Activated CD4-positive, CD25-positive, alpha-beta regulatory T cell treated with anti-CD3 and anti-CD28 coated beads, Interleukin-2, amount 50 U/mL, for 24 hours (primary cell): ENCODE measurements at places on chromosomes 4 and X.

DNA sequence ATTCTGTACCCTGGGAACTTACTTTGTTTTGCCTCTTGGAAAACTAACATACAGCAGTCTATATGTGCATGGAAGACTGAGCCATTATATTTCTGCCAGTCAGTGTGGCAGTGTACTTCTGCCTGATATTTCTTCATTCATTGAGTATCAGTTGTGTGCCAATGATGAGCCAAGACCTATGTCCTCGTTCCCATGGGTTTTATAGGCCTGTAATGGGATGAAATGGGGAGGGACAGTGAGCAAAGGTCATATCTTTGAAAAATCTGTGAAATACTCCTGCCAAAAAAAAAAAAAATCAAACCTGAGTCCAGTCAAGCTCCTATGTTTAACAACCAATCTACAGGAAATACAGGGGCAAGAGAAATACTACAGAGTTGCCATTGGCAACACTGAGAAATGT, 9.1 kb downstream of the NSD2 start:
- no peak for ATAC-seq

- ATAC-seq: no peak
Observed at GRCh38 chr4:85672116-85672515, 197.2 kb downstream of the ARHGAP24 start.

GRCh38 chrX:114635986-114636385, 52.1 kb downstream of the HTR2C start:
- no peak for ATAC-seq

- no peak for ATAC-seq
Observed at GRCh38 chr4:122764821-122765215, 32.3 kb downstream of the BBS12 start.

DNA sequence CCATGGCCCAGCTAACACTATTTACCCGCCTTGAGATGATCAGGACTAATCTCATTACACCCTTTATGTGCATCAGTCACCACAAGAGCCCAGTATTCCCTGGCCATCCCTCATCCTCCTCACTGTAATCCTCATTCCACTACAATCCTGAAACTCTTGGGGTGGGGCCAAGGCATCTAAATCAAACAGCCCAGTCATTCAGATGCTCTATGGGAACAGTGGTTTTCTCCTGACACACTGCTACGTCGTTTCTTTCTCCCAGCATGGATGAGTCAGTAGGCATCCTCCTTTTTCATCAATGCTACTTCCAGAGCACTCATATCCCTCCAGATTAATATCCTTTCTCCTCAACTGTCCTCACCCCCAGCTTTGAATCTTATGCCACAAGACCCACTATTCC, 5.6 kb downstream of the SDAD1 start:
- no peak for ATAC-seq

GRCh38 chr4:121693886-121694285, 2.9 kb downstream of the ANXA5 start:
- no peak for ATAC-seq

GRCh38 chrX:110359273-110359672, 625 bp downstream of the RTL9 start:
- no peak for ATAC-seq

DNA sequence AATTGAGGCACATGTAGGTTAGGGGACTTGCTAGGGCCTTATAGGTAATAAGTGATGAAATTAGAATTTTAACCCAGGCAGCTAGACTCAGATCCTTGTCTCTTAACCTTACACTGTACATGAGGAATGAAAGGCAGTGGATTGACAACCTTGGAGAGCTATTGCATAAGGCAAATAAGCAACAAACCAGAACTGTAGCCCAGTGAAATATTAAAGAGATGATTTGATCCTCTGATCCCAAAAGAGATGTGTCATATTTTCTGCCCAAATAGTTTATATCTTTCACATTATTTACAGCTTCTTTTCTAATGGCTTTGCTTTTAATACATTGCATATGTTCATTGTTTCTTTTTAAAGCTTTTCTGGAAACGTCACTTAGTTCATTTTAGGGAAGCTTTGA, 252.6 kb downstream of the ANK2 start:
- ATAC-seq: no peak

GRCh38 chrX:123311486-123311885, 127.4 kb downstream of the GRIA3 start:
- no peak for ATAC-seq

DNA sequence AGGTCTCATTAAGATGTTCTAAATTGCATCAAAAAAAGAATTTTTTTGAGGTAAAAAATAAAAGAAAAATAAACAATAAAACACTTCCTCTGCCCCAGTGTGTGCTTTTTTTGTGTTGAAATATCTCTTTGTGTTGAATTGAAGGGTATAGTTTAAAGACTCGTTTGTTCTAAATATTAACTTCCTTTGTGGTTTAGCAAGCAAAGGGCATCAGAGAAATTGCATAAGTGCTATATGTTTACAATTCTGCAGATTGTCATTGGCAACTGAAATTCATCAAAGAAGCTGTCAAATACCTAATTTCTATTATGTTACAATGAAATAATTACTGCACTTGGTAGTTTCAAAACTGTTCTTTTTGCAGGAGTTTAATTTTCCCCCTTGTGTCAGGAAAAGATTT, 260.5 kb downstream of the DKK2 start:
- ATAC-seq: no peak

DNA sequence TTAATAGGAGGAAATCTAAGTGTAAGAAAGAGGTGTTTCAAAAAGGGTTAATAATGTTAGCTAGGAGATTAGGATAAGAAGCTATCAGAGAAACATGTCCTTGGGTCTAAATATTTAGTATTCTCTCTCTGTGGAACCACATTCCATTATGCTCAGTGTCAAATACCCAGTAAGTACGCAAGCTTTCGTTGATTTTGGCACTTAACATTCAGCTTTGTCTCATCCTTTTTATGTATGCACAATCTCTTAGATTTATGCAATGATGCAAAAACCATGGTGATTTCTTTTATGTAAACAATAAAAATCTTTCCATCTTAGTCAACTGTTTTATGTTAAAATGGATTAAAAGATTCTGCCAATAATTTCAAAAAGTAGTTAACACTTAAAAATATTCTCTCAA, 129.2 kb downstream of the KLHL13 start:
- ATAC-seq: no peak

GRCh38 chrX:124747295-124747694, 400.9 kb downstream of the SH2D1A start:
- no peak for ATAC-seq

GRCh38 chr4:122548886-122549630, 71.8 kb downstream of the IL21 start:
- no peak for ATAC-seq

GRCh38 chrX:53287493-53288138, 6.2 kb upstream of the IQSEC2 start:
- no peak for ATAC-seq

GRCh38 chr4:76212851-76213414, 691 bp downstream of the SCARB2 start:
- ATAC-seq: peak; percentile 9

GRCh38 chr4:124203613-124204238, 508.8 kb downstream of the ANKRD50 start:
- no peak for ATAC-seq

DNA sequence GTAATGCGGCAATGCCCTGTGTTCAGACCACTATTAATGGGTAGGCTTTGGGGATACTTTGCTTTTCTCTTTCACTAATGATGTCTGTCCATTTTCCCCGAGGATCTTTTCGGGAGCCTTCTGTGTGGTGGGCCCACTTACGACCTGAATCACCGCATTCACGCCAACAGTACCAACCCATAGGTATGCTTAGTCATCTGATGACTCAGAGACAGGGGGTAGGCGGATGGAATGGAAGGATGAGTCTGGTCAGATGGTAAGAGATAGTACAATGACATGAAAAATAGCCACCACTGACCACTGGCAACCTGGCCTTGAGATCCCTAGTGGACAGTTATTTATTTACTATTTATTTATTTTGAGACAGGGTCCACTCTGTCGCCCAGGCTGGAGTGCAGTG, 76.0 kb upstream of the DHRSX start:
- ATAC-seq: no peak

DNA sequence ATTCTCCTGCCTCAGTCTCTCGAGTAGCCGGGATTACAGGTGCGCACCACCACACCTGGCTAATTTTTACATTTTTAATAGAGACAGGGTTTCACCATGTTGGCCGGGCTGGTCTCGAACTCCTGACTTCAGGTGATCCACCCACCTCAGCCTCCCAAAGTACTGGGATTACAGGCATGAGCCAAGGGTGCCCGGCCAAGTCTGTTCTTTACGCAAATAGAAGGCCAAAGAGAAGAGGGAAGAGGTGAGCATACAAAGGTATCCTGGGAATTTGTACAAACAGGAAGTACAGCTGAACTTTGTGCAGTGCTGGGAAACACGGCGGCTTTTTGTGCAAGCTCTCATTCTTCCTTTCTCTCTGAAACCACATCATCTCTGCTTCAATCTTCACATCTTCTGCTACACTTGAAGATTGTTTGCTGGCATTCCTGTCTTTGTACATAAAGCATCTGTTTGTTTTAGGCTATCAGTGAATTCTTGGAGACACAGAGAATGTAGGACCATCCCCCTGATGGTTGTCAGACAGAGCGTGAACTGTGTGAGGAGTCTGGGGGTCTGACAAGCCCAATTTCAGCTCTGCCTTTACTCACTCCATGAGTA, 71.9 kb upstream of the PRSS48 start:
- no peak for ATAC-seq

GRCh38 chr4:37663552-37663951, 22.6 kb downstream of the RELL1 start:
- no peak for ATAC-seq

GRCh38 chr4:149102765-149103164, 660.6 kb upstream of the NR3C2 start:
- ATAC-seq: no peak

- ATAC-seq: no peak
Observed at GRCh38 chr4:182778222-182778982, 138.8 kb downstream of the DCTD start.

DNA sequence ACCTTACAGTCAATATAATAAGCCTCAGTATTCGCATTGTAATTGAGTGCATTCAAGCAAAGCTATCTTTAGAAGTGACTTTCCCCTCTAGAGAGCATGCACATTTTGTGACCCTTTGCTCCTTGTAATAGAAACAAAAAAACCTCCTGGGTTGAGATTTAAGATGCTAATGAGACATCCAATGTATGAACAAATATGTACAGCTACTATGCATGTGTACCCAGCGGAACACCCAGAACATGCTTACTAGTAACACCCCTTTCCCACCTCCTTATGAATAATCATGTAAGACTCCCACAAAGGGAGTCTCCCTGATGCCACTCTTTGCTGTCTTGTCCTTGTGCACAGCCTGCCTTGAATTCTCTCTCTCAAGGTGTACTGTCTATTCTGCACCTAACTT, 205.5 kb downstream of the PRR32 start:
- ATAC-seq: no peak

DNA sequence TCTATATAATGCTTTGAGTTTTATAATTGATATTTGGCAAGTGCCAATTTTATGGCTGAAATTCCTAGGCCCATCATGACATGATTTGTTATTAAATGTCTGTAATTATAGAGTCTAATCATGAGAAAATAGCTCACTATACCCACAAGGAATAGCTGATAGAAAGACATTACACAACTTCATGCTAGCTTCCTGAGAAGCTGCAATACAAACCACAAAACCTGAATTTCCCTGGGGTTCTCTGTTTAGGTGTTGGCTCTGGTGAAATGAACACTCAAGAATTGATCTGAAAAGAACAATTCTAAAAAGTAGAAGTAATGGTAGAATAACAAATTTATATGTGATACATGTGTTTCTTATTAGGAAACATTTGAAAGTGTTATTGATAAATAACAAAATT, 169.6 kb downstream of the GASK1B start:
- ATAC-seq: no peak

DNA sequence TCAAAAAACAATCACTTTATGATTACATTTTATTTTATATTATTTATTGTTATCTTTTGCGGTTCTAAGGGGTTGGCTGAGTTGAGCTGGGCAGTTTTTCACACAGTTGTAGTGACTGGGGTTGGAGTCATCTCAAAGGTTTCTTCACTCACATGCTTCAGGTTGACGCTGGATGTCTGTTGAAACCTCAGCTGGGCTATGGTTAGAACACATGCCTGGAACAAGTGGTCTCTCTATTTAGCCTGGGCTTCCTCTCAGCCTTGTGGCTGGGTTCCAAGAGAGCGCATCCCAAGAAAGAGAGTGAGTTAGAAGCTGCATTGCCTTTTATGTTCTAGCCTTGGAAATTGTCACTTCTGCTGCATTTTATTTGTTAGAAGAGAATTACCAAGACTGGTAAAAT, 87.4 kb downstream of the CBLL2 start:
- no peak for ATAC-seq

DNA sequence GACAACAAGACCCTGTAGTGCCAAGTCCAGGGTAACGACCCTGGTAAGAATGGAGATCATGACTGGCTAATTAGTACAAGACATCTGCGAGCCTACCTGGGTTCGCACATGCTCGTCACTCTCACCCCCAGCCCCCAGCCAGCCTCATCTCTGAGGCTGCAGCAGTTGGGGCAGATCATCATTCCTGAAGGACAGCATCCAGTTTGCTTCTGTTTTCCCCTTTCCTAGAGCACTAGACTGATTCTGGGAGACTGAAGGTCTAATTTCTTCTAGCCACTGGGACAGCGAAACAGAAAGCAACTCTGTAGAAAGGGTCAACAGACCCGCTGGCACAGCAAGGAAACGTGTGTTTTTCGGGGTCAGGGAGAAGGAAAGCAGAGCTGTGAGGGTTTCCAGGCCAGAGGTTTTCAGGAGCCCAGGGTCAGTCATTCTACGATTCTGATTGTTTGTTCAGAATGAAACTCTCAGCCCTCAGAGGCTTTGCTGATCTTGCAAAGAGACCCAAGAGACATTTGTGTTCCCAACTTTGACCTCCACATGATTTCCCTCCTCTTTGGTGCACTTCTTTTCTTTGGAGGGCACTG, 343.1 kb upstream of the NOCT start:
- no peak for ATAC-seq

DNA sequence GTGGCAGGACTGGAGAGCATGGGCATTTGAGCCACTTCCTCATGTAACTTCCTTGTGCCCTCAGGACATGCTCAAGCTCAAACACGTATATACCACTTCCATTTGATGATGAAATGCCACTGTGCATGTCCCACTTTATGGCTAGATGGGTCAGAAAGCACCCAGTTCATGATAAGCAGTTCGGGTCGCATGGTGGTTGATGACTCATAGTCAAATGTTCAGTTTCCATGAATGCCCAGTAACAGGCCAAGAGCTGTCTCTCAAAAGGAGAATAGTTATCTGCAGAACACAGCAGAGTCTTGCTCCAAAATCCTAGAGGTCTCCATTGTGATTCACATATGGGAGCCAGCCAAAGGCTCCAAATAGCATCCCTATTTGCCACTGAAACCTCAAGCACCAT, 48.9 kb upstream of the SPIN3 start:
- no peak for ATAC-seq
